Stimulated activated CD8-positive, alpha-beta memory T cell treated with anti-CD3 and anti-CD28 coated beads, Interleukin-12 subunit alpha, Interleukin-12 subunit beta, amount 100 ng/mL, for 4 hours (primary cell): ENCODE measurements at places on chromosomes 6 and 20.
A peak's percentile ranks its signal among the peaks of the same experiment; 100 is the strongest.

GRCh38 chr6:82954937-82955577 lies 110.6 kb downstream of the UBE3D start:
- no peak for DNase-seq

DNA sequence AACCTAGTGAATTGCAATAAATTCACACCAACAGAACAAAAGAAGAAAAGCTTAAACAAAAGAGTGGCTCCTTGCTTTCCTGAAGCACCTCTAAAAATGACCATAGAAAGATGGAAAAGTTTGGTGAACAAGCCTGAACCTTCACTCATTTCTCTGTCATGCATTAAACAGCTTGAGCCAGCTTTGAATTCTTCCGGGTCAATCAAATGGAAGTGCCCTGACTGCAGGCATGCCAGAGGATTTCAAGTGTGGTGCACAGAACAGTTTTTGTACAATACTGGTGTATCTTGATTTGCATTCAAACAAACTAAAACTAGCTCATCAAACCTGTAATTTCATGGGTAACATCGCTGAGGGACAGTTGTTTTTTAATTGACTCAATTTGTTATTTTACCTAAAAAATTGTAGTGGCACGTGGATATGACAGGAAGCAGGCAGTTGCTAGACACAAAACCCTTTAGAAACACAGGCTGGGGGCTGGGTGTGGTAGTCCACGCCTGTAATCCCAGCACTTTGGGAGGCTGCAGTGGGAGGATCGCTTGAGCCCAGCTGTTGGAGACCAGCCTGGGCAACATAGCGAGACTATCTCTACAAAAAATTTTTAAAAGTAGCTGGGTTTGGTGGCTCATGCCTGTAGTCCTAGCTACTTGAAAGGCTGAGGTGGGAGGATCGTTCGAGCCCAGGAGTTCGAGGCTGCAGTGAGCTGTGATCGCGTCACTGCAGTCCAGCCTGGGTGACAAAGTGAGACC lies 9.1 kb downstream of the CASS4 start:
- no peak for DNase-seq

- peak; percentile 15 for DNase-seq
Measured at GRCh38 chr6:119348096-119348747, 1.3 kb downstream of the MAN1A1 start.

- DNase-seq = no peak
Measured at GRCh38 chr20:63738687-63739129, 868 bp upstream of the SLC2A4RG start.

DNA sequence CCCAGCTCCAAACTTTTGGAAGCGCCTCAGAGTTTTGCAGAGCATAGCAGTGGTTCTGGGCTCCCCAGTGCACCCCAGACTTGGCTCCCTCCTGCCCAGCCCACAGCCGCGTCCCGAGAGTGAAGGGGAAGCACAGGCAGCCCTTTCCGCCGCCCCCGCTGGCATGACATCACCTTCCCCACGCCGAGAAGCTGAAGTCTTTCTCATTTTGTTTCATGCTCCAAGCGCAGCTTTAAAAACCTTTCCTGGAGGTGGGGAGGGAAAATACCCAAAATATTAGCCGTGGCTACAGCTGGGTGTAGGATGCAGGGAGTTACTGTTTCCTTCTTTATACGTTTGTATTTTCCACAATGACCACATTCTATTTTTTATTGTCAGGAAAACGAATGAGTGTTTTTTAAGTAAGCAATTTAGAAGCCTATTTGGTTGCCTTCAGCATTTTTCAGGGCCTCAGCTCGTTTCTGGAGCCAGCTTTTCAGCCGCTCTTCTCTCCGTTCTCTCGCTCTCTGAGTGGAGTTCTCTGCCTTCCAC lies 72.9 kb downstream of the SNX5 start:
- peak; percentile 17 for DNase-seq

DNA sequence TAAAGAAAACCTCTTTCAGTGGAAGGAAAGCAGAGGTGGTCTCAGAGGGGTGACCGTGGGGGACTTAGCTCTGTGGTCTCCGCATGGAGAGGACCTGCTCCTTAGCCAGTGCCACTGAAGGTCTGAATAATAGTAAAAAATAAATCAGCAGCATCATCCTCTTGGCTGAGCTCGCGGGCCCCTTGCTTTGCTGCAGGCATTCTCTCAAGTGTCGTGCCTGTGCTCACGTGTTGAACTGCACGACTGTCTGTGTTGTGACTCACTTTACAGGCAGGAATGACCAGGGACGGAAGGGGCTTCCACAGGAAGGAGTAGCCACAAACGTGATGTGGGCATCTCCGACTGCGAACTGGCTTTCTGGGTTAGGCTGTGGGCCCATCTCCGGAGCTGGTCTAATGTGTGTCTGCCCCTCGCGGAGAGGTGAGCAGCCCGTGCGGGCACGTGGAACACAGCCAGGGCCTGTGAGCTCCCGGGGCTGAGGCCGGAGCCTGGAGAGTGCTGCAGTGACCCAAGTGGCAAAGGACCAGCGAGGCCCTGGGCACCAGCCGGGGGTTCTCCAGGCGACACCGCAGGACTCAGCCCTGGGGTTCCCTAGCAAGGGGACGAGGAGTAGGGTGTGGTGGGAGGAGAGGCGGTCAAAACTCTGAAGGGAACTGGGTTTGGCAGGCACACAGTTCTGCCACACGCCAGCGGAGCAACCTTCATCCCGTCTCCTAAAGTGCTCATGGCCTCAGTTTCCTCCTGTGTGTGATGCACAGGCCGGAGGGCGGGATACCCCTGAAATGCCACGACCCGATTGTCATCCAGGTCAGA lies 89.2 kb downstream of the RAMACL start:
- DNase-seq = no peak

- no peak for DNase-seq
Measured at GRCh38 chr20:2133318-2134183, 31.9 kb downstream of the STK35 start.

DNA sequence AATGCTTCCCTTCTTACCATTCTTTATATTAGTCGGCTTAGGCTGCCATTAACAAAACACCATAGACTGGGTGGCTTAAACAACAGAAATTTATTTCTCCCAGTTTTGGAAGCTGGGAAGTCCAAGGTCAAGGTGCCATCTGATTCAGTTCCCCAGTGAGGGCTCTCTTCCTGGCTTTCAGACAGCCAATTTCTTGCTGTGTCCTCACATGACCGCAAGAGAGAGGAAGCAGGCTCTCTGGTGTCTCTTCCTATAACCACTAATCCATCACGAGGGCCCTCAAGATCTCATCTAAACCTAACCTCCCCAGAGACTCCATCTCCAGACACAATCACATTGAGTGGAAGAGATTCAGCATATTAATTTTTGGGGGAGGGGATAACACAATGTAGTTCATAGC lies 193.0 kb upstream of the SGK1 start:
- no peak for DNase-seq

GRCh38 chr6:127725821-127726220 lies 148.8 kb downstream of the C6orf58 start:
- DNase-seq = no peak

- DNase-seq = no peak
Measured at GRCh38 chr20:39025883-39026282, 63.7 kb downstream of the DHX35 start.

DNA sequence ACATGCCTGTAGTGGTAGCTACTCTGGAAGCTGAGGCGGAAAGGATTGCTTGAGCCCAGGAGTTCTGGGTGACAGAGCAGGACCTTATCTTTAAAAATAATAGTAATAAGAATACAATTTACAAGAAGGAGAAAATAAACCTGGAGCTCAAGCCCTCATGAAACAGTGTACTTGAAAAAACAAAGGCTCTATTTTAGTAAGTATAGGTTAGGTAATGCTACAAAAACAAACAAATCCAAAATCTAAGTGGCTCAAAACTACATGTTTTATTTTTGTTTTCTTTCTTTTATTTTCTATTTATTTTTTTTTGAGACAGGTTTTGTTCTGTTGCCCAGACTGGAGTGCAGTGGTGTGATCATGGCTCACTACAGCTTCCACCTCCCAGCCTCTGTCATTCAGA lies 57.6 kb upstream of the SLC23A2 start:
- DNase-seq = no peak

DNA sequence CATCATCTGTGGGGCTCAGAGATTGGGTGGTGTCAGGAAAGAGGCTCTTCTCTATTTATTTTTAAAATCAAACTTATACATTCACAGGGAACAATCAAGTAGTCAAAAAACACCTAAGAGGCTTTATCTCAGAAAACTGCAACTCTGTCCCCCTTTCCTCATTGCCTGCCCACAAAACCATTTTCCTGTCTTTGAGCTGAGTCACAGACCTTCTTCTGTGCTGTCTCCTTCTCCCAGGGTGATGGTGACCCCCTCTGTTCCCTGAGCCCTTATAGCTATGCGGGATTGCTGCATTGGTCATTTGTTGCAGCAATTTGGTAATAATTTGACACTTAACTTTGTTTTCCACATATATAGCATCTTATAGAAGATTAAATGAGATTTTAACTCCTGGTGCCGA lies 195.2 kb upstream of the PROKR2 start:
- DNase-seq = no peak

DNA sequence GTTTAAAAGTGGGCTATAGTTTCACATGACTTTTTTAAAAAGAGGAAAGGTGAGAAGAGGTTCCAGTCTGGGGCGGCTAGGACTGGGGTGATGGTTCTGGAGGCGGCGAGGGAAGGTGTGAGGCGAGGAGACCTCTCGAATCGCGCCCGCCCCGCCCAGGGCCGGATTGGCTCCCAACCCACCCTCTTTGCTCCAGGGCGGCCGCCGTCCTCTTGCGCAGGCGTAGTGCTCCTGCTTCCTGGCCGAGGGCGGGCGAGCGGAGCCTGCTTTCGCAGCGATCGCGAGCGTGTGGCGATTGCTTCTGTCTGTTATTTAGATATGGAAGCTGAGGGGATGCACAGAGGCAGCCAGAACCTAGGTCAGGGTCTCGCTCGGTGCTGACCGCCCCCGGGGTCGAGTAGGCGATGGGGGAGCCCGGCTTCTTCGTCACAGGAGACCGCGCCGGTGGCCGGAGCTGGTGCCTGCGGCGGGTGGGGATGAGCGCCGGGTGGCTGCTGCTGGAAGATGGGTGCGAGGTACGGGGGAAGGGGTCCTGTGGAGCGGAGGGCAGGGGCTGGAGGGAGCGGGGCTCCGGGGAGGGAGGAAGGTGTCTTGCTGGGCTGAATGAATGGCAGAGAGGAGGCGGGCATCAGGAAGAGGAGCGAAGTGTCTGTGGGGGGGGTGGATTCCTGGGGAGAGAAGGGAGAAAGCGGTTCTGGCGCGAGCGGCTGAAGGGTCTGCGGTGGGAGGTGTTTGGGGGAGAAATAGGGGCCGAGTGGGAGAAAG lies at the start of gene RNF8:
Gene RNF8, plus strand, starts transcription at position 223 of the 765 bp plus-strand sequence. Its CDS starts 182 bp downstream, at position 405.
- peak; percentile 77 for DNase-seq

GRCh38 chr20:51926670-51927305 lies 124.5 kb upstream of the SALL4 start:
- DNase-seq = no peak

GRCh38 chr6:26660000-26660361 lies 435 bp upstream of the ZNF322 start:
- no peak for DNase-seq

- no peak for DNase-seq
Measured at GRCh38 chr6:168368066-168368820, 48.7 kb upstream of the DACT2 start.
